ENCODE measurements at places on chromosomes 7 and 10.
A peak's percentile ranks its signal among the peaks of the same experiment; 100 is the strongest.

DNA sequence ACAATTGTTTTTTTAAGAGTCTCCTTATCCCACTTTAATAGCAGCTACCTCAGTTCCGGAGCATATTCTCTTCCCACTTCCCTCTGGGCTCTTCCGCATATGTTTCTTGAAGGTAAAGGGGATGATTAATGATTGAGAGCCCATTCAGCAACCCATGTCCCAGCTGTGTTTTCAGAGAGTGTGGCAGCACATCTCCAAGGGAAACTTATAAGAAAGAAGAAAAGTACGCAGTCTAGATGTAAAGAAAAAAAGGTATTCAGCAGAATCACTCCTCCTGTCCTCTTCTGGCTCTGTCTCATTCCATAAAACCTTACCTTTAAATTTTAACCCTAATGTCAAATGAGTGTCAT lies 9.7 kb upstream of the ANKRD7 start:
- DNase-seq: no peak

GRCh38 chr10:125102821-125103220 lies 57.5 kb downstream of the CTBP2 start:
- no peak for DNase-seq

DNA sequence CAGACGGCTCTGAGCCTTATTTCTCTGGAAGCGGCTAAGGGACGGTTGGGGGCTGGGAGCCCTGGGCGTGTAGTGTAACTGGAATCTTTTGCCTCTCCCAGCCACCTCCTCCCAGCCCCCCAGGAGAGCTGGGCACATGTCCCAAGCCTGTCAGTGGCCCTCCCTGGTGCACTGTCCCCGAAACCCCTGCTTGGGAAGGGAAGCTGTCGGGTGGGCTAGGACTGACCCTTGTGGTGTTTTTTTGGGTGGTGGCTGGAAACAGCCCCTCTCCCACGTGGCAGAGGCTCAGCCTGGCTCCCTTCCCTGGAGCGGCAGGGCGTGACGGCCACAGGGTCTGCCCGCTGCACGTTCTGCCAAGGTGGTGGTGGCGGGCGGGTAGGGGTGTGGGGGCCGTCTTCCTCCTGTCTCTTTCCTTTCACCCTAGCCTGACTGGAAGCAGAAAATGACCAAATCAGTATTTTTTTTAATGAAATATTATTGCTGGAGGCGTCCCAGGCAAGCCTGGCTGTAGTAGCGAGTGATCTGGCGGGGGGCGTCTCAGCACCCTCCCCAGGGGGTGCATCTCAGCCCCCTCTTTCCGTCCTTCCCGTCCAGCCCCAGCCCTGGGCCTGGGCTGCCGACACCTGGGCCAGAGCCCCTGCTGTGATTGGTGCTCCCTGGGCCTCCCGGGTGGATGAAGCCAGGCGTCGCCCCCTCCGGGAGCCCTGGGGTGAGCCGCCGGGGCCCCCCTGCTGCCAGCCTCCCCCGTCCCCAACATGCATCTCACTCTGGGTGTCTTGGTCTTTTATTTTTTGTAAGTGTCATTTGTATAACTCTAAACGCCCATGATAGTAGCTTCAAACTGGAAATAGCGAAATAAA lies 175.5 kb downstream of the RNF216 start:
- no peak for DNase-seq

- DNase-seq: no peak
Measured at GRCh38 chr10:110756876-110757275, 112.7 kb downstream of the RBM20 start.

DNA sequence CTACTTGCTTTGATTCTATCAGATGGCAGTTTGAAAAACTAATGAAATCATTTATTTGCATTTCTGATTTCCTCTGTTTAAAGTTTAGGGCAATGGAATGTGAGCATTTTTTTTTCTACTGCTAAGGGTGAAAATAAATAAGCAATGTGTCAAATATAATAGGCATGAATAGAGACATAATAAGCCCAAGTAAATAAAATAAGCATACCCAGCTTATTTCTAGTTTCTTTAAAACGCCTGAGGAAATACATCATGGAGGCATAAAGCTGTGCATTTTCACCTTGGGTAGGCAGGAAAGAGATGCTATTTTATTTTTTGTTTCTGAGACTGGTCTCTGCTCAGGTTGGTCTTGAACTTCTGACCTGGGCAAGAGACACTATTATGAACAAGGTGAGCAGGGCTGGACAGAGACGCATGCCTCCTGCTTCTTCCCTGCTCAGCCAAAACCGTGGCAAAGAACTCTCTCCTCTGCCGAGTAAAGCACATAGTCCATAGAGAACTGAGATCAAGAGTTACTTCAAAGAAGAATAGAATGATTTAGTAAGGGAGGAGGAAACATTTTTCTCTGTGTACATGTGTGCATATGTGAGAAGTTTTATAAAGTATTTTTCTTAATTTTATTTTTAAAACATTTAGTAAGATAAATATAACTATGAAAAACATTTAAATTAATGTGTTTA lies 138.1 kb downstream of the GNAI1 start:
- no peak for DNase-seq

DNA sequence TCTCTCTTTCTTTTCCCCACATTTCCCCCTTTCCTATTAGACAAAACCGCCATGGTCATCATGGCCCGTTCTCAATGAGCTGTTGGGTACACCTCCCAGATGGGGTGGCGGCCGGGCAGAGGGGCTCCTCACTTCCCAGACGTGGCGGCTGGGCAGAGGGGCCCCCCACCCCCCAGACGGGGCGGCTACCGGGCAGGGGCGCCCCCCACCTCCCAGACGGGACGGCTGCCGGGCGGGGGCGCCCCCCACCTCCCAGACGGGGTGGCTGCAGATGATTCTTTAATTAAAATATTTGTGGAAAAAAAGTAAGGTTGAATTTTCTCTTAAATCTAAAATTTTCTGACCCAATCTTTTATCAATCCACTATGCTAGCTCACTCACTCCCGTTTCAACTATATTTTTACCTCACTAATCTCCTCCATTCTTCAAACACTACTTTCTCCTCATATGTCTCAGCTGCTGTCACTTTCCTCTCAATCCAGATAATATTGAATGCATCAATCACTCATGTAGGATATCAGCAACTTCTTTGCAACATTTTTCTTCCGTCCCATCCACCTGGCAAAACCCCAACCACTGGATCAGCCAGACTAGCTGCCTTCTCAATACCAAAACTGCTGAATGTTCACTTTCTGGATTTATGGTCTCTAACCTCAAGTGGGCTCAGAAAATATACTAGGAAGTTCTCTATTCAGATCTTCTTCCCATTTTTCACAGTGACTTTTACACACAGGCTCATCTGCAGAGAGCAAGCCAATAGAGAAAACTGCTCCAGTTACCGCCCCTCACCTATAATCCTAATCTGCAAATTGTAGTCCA lies 81.1 kb upstream of the TRIM24 start:
- DNase-seq: no peak

- DNase-seq: no peak
Measured at GRCh38 chr7:79118143-79118542, 335.3 kb downstream of the MAGI2 start.

DNA sequence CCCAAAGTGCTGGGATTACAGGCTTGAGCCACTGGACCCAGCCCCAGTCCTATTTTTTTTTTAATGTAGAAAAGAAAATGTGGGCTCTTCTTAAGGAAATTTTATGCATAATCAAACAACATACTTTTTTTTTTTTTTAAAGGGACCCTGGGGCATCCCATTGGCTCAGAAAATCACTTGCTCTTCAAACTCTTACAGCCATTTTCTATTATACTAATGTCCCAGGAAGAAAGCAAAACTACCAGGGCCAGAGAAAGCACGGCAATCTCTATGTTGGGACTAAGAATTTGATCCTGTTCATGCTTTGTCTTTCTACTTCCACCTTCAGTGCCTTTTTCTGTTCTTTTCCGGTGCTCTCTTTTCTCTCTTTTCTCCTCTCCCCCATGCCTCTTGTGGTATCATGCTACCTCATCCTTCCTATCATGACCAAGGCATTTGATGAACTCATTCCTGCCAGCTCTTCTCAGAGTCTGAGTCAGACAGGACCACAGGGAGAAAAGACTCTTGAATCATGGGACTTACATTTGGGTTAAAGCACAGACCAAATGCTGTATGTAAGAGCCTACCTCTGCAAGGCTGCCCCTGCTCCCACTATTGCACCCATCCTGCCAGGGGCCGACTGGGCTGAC lies 76.4 kb upstream of the CCNY start:
- no peak for DNase-seq

DNA sequence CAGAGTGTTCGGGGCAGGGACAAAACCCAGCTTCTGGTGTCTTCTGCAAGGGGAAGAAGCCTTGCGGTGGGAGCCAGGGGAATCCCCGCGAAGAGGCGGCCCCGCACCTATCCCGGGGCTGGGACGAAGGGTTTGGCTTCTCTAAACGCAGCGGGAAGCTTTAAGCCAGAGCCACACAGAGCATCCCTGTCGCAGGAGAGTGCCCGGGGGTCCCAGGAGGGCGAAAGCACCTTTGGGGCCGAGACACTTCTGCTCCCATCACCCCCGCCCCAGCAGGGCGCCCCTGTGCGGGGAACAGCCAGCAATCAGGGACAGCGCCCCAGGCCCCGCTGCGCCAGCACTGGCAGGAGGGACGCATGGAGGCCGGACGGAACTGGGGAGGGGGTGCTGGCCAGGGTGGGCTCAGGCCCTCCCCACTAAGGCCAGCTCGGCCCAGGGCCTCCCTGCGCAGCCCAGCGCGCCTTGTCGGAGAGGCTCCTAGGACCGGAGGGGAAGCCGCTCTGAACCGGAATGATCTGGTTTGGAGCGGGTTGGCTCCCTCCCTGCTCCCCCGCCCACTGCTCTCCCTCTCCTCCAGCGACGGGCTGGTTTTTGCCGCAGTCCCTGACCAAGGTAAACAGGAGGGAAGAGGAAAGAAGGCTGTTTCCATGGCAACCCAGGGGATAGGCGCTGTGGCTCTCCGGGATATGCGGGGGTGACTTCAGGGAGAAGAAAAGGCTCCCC lies 63.9 kb downstream of the TMEM209 start:
- DNase-seq: peak; percentile 62

- no peak for DNase-seq
Measured at GRCh38 chr7:22357311-22358175, 589 bp upstream of the RAPGEF5 start.

GRCh38 chr7:2802101-2802500 lies 42.0 kb downstream of the GNA12 start:
- DNase-seq: no peak

- DNase-seq: peak; percentile 42
Measured at GRCh38 chr7:108455998-108456677, at the start of gene NRCAM. TSS of gene NRCAM (minus strand) at chr7:108456436. CDS start at chr7:108240064, 216,372 bp downstream.

DNA sequence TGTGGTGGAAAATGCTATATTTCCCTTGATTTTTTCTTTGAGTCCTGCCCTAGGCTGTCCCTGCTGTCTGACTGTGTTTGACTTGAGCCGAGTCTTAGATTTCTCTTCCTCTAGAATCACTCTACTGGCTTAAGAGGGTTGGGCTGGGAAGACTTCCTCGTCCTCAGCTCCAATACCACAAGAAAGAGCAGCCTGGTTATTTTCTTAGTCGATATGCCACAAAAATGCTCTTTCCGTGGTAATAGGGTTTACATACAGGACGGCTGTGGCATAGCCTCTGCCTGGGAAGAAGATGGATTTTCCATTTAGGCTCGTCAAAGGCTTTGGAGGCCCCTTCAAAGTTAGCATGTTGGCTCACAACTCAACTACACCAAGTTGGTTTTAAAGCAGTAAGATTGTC lies 212.0 kb upstream of the IGFBP3 start:
- no peak for DNase-seq

DNA sequence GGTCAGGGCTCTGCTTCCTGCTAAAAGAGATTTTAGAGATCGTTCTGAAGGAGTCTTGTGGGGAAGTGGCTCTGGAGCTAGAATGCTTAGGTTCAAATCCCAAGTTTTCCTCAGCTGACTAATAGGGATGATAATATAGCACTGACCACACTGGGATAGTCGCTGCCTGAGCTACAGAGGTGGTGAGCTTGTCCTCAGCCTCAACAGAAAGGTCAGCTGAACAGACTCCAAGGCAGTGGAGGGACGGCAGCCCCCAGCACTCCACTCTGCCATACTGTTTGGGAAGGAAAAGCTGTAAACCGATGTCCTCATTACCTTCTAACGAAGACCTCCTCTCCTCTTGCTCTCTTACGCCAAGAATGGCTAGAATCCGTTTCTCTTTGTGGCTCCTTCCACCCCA lies 36.2 kb downstream of the KAT6B start:
- no peak for DNase-seq

Measured in activated naive CD4-positive, alpha-beta T cell treated with anti-CD3 and anti-CD28 coated beads, Interleukin-2, amount 50 U/mL, for 16 hours (primary cell).